Upper lobe of right lung (tissue), 1 donor: ENCODE measurements at places on chromosomes 7 and 10. TPM values are rescaled to one million over a fixed set of nuclear protein-coding genes. Genes with fewer than 3 reads are reported as not detected.
A peak's percentile ranks its signal among the peaks of the same experiment; 100 is the strongest.

DNA sequence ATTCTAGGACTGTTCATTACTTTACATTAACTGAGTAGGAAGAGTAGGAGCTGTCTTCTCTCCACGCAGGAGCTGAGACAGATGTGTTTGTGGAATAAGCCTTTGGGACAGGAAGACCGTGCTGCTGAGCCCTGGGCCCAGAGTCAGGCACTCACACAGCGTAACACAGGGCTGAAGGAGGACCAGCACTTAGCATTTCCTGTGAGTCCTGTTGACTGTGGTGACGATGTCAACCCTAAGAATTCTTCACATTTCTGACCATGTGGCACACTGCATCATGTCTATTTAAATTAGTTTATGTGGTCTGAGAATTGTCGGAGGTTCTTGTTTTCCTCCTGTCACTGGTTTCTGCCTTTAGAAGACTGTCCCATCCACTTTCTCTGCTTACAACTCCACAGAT, 117.2 kb downstream of the PIP4K2A start:
- H3K27me3 ChIP-seq: no peaks in the 10 kb centered on the region
- peaks cover 9% of the 10 kb centered on the region for H3K36me3 ChIP-seq

- DNase-seq: no peak
- no peaks in the 10 kb centered on the region for H3K4me1 ChIP-seq
- H3K4me3 ChIP-seq: no peak overlapping the region
- no peak overlapping the region for H3K27ac ChIP-seq
Measured at GRCh38 chr10:117273980-117274379, 33.1 kb downstream of the SLC18A2 start.

- H3K36me3 ChIP-seq: no peaks in the 10 kb centered on the region
- no peak overlapping the region for H3K27ac ChIP-seq
- H3K4me3 ChIP-seq: no peak overlapping the region
Measured at GRCh38 chr10:98587156-98587837, 140.6 kb upstream of the HPS1 start.

DNA sequence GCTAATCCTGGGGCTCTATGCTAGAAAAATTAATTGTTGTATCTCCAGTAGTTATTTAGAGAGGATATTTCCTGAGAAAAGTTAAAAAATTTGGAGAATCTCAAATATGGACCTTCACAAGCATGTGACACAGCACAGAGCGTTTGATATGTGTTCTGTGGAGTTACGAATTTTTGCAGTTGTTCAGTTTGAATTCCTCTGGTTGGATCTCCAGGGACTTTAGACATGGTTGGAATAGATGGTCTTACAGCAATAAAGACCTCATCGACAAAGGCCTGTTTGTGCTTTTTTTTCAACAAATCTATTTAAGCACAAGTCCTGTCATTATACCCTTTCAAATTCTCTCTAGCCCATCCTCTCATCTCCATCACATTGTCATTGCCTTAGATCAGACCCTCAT, 138.0 kb downstream of the TES start:
- no peak overlapping the region for H3K4me3 ChIP-seq
- peaks cover 6% of the 10 kb centered on the region for H3K4me1 ChIP-seq
- no peak for DNase-seq
- H3K27me3 ChIP-seq: no peaks in the 10 kb centered on the region
- no peaks in the 10 kb centered on the region for H3K36me3 ChIP-seq
- no peak overlapping the region for H3K27ac ChIP-seq

- no peaks in the 10 kb centered on the region for H3K27me3 ChIP-seq
- no peak overlapping the region for H3K4me3 ChIP-seq
- H3K4me1 ChIP-seq: no peaks in the 10 kb centered on the region
- no peaks in the 10 kb centered on the region for H3K36me3 ChIP-seq
- no peak overlapping the region for H3K27ac ChIP-seq
- no peak for DNase-seq
Measured at GRCh38 chr7:82839555-82839954, 323.1 kb downstream of the PCLO start.

GRCh38 chr7:139821349-139822105, 7.5 kb upstream of the TBXAS1 start:
- H3K27ac ChIP-seq: peak overlapping the region; percentile 24
- H3K27me3 ChIP-seq: no peaks in the 10 kb centered on the region
- H3K36me3 ChIP-seq: no peaks in the 10 kb centered on the region

- DNase-seq: peak; percentile 20
- no peaks in the 10 kb centered on the region for H3K27me3 ChIP-seq
- H3K4me1 ChIP-seq: peaks cover 6% of the 10 kb centered on the region
- H3K27ac ChIP-seq: no peak overlapping the region
- no peaks in the 10 kb centered on the region for H3K36me3 ChIP-seq
Measured at GRCh38 chr10:78762086-78762630, 306.6 kb upstream of the ZMIZ1 start.

DNA sequence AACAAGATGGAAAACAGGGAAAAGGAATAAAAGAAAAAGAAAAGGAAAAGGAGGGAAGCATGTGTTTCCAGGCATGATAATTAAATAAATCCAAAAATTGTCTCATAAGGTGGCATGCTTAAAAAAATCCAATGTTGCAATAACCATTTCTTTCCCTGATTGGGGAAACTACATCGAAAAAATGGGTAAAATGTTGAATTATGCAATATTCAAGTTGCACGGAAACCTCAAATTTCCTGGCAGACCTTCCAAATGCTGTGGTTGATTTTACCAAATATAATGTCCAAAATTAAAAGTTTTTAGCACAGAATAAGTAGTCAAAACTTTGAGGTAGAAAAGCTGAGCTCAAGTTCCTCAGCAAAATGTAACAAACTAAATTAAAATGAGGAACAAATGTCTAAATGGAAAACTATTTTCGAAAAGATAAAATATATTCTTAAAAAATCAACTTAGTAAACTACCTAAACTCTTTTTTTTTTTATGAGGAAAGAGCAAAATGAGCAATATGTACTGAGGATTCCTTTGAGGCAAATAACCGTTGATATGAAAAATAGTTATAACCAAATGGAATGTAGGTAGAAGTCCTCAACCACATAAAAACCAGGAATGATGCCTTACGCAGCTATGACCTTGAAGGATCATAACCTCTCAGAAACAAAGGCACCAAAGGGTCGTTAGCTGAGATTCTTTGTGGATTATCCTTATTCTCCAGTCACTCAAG, 52.6 kb downstream of the MACC1 start:
- no peaks in the 10 kb centered on the region for H3K27me3 ChIP-seq
- DNase-seq: no peak
- H3K36me3 ChIP-seq: no peaks in the 10 kb centered on the region

Gene BRI3
- 530 TPM for total RNA-seq

DNA sequence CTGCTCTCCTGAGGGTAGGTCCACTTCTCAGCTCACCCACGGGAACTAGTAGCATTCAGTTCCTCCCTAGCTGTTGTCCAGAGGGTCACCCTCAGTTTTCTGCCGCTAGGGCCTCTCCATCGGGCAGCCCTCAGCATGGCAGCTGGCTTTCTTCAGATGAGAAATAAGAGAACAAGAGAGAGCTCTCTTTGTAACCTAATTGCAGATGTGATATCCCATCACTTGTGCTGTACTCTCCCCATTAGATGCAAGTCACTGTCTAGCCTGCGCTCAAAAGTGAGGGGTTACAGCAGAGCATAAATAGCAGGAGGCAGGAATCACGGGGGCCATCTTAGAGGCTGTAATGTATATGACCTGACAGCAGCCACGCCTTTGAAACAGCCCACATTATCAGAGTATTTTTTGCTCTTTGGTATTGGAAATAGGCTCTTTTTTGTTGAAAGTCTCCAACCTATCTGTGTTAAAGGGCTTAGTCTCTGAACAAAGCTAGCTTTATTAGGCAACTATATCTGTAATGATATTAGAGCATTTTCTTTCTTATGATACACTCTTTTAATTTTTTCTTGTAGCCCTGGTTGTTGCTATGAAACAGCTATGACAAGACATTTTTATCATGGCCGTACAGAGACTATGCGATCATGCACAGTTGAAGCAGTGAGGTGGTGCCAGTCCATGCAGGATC, 45.7 kb downstream of the CROT start:
- H3K4me1 ChIP-seq: no peaks in the 10 kb centered on the region
- H3K4me3 ChIP-seq: no peak overlapping the region
- H3K27me3 ChIP-seq: no peaks in the 10 kb centered on the region
- no peak overlapping the region for H3K27ac ChIP-seq
- no peak for DNase-seq

GRCh38 chr10:13496164-13496563, 32.6 kb downstream of the BEND7 start:
- peaks cover 6% of the 10 kb centered on the region for H3K36me3 ChIP-seq
- no peak overlapping the region for H3K4me3 ChIP-seq
- DNase-seq: no peak

DNA sequence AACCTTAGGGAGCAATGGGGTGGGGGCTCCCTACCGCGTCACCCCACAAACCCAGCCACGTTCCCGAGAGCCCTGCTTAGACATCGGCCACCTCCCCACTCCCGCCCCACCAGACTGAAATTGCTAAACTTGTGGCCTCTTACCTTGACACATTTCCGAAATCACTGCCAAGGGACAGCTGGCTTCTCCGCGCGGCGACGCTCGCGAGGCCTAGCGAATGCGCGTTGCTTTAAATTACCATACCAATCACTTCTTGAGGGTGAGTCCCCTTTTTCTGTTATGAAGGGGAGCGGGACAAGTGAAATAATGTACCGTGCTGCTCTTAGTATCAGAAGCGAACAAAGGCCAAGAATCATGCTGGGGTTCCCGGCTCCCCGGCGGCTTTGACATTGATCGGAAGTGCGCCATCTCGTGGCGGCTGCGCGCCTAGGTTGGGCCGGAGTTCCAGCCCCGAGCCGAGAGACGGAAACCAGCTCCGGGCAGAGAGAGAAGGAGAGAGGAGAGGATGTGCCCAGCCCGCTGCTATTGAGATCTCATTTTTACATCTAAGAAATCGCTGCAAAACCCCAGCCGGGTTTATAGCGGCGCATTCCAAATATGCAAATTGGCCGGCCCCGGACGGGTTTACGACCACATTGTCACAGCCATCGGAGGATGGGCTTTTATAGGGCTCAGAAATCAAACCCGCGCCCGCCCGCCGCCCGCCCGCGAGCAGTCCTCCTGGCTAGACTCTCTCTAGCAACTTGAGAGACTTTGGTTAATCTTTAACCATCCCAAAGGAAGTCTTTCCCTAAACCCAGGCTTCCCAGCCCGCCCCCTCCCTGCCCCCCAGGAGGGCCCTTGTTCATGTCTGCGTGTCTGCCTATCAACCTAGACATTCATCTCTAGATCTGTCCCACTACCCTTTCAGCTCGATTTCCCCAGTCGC, 5.3 kb downstream of the HOXA11 start:
- DNase-seq: peak; percentile 81
- no peaks in the 10 kb centered on the region for H3K36me3 ChIP-seq
- no peak overlapping the region for H3K4me3 ChIP-seq
- peaks cover 100% of the 10 kb centered on the region for H3K27me3 ChIP-seq
- peaks cover 14% of the 10 kb centered on the region for H3K4me1 ChIP-seq

Gene NCF1
- 32.8 TPM for total RNA-seq

DNA sequence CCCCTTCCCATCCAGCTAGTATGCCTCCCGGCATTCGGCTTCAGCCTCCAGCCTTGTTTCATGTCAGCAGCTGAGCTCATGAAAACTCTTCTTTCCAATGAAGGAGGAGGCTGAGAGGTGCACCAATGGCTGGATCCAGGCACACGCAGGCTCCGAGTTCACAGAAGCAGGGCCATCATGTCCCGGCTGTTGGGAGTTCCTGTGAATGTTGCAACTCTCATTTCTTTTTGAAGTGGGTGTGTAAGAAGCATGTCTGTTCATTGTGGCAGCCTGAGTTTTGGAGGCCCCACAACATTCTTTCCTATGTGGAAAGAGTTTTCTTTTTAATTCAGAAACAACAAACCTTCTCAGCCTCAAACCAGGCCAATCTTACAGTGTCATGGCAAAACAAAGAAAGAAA, 89.7 kb downstream of the PTPRE start:
- no peak overlapping the region for H3K4me3 ChIP-seq
- H3K36me3 ChIP-seq: no peaks in the 10 kb centered on the region
- H3K27ac ChIP-seq: peak overlapping the region; percentile 71

DNA sequence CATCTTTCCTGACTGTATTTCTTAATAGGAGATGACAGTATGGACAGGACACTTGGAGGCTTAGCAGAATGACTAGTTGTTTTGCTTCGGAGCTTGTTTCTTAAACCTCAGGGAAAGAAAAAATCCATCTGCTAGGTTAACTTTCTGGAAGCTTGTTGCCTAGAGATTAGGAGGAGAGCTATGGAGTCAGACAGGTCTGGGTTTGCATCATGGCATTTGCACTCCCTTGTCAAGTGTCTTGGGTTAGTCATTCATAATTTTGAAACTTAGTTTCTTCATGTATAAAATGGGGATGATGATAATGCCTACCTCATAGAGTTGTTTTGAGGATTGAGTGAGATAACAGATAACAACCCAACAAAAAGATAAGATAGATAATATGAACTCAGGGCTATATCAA, 231.5 kb downstream of the STK31 start:
- H3K4me1 ChIP-seq: no peaks in the 10 kb centered on the region
- H3K4me3 ChIP-seq: no peak overlapping the region
- H3K27me3 ChIP-seq: no peaks in the 10 kb centered on the region
- H3K27ac ChIP-seq: no peak overlapping the region

Gene ETV1
- total RNA-seq: 110 TPM

GRCh38 chr10:124591123-124591495, 129.5 kb downstream of the LHPP start:
- H3K27me3 ChIP-seq: no peaks in the 10 kb centered on the region
- H3K27ac ChIP-seq: no peak overlapping the region
- H3K4me1 ChIP-seq: peaks cover 7% of the 10 kb centered on the region
- H3K36me3 ChIP-seq: no peaks in the 10 kb centered on the region
- no peak overlapping the region for H3K4me3 ChIP-seq
- DNase-seq: no peak

DNA sequence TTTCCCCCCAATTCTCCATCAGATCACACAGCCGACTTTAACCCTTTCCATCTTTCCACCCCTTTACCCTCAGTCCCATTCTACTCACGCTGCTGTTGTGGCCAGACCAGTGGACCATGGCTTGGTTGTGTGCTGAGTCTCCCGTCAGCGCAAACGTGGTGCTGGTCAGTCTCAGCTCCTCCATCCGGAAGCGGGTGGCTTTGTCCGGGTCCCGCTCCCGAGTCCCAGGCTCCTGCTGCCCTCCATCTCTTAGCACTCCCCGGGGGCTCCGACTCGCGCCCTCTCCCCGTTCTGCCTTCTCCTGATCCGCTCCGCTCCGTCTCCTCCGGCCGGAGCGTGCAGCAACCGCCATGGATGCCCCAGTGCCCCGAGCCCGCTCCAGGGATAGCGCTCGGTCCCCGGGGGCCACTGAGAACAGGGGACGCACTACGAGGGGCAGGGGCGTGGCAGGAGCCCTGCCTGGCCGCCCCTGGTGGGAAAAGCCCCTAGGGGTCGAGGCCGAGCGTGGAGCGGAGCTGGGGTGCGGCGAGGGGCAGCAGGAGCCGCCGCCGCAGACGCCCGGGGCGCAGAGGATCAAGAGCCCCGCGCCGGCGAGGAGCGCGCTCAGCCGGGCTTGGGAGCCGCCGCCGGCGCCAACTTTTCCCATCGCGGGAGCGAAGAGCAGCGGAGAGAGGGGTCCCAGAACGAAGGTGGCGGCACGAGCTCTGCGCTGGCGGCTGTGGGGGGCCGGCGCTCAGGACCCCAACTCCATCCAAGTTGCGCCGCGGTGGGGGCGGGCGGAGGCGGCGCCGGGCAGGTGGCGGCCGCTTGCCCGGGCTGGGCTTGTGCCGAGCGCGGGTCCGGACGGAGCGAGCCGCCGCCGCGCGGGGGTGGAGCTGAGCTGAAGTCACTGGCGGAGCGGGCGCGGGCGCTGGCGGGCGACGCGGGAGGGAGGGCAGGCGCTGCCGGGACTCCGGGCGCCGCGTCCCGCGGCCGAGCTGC, at the start of gene SORCS1:
SORCS1 (minus strand) TSS at position 826 of the 981 bp plus-strand sequence.
- peak; percentile 68 for DNase-seq
- peaks cover 30% of the 10 kb centered on the region for H3K27me3 ChIP-seq
- H3K4me3 ChIP-seq: no peak within 1 kb of the TSS
- H3K4me1 ChIP-seq: no peaks in the 10 kb centered on the region

Gene MUC3A
- 2.7 TPM for total RNA-seq
